ENCODE measurements at places on chromosomes 16 and 17.

GRCh38 chr17:19339341-19339815 lies 23.1 kb downstream of the B9D1 start:
- DNase-seq = no peak

DNA sequence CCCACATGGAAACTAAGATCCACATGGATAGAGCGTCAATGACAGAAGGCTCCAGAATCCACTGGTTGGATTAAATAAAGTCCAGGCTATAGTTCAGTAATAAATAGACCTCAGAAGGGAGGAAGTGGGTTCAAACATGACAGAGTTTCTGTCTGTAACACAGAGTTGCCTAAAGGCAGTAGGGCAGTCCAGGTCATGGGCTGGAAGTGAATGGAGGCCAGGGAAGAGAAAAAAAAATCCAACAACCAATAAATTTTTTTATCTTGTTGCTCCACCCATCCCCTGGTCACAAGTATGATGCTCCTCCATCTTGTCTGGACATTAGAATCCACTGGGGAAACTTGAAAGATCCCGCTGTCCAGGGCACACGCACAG lies 92.4 kb downstream of the RGS9 start:
- DNase-seq = no peak

GRCh38 chr17:42225646-42226045 lies 31.4 kb upstream of the GHDC start:
- no peak for DNase-seq

GRCh38 chr16:67108931-67109406 lies 772 bp upstream of the PHAF1 start:
- no peak for DNase-seq

- no peak for DNase-seq
Measured at GRCh38 chr16:49494474-49494873, 120.9 kb downstream of the C16orf78 start.

- DNase-seq = no peak
Measured at GRCh38 chr16:23905027-23905426, 69.2 kb downstream of the PRKCB start.

DNA sequence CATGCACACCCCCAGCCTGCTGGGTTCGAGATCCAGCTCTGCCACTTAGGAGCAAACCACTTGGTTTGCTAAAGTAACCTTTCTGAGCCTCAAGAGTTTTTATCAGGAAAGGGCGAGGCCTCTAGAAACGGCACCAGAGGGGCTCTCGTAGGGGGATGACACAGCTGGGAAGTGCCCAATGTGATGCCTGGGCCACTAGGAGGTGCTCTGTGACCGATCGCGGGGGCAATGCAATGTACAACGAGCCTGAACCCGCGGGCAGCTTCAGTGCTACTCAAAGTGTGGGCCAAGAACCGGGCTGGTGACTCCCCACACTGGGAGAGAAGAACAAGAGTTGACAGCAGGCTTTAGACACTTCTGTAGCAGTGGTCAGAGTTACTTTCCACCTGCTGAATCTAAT lies 9.4 kb downstream of the C16orf89 start:
- no peak for DNase-seq

- DNase-seq = peak; percentile 62
Measured at GRCh38 chr17:78879635-78880186, 23.3 kb downstream of the CEP295NL start.

DNA sequence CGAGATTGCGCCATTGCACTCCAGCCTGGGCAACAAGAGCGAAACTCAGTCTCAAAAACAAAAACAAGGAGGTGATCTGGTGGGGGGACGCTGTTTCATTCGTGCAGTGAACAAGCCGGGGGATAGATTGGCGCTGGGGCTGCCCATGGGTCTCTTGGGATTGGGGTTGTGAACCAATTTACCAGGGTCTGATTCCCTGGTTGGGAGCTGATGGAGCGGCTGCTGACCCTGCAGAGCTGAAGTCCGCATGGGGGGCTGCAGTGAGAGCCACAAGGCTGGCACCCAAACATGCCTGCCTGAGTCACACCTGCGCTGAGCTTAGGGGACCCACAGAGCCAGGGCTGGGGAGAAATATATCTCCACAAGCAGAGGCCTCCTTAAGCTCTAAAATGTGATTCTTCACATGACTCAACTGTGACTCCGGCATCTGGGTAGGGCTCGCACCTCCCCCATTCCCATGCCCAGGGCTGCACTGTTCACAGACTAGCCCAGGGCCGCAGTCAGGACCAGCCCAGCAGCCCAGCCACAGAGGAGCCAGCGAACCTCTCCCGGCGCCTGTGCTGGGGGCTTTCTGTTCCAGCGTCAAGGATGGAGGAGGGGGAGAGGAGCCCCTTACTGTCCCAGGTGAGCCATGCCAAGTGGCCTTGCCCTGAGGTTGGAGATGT lies 5.0 kb downstream of the TSPAN10 start:
- DNase-seq = no peak

- DNase-seq = no peak
Measured at GRCh38 chr16:5870886-5871691, 773.5 kb upstream of the EEF2KMT start.

- no peak for DNase-seq
Measured at GRCh38 chr17:62675701-62676100, 48.2 kb downstream of the MRC2 start.

DNA sequence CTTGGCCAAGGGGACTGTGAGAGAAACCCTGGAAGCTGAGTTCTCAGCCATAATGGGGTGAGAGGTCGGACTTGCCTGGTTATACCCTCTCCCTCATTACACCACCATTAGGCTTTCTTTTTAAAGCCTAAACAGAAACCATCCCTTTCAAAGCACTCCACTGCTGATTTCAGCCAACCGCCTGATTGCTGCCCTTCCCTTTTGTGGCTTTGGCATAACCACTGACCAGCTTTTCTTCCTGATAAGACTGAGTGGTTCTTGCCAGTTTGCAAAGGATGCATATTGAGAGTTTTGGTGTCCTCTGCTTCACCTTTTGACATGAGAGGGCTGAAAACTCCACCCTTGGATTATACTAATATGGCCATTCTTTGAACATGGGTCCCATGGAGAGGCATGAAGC lies 308.2 kb upstream of the GOT2 start:
- DNase-seq = no peak

GRCh38 chr17:41505809-41506767 lies 676 bp upstream of the KRT13 start:
- no peak for DNase-seq

DNA sequence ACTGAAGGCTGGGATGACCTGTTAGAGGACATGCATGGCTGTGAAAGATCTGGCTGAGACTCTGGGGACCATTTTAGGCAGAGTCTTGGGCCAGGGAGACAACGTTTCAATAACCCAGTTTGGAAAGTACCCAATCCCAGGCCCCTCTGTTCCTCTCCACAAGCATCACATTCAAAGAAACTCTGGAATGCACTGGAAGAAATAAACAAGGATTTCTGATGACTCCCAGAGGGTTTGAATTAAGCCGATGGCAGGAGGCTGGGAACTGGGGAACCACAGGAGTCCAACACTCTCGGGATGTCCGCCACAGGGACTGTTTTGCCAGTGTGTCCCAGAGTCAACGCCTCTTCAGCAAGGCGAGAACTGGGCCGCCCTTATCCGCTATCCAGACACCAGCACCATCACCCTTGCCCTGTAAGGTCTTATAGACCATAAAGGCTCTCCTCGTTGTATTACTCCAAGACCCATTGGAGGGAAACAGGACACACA lies 3.3 kb downstream of the PMP22 start:
- DNase-seq = no peak

DNA sequence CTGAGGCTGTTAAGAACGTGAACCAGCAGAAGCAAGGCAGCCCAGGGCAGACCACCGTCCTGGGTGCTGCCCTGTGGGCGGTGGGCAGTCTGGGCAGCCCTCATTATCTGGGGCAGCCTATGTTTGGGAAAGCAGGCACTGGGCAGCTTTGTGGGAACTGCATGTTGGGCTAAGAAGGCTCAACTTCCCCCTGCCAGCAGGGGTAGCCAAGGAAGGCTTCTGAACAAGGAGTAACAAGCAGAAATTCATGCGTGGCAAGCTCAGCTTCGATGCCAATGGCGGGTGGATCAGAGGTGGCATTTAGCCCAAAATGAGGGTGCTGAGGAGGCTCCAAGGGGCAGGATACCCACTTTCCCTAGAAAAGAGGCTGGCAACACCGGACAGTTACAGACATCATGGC lies 42.7 kb upstream of the METRNL start:
- DNase-seq = no peak

DNA sequence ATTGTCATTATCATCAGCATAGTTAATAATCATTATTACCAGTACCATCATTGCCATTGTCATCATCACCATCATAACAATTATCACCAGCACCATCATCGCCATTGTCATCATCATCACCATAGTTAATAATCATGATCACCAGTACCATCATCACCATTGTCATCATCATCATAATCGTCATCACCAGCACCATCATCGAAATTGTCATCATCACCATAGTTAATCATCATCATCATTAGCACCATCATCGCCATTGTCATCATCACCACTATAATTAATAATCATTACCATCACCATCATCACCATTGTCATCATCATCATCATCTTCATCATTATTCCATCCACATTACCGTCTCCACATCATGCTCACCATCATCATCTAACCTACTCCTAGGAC lies 13.5 kb downstream of the PDILT start:
- DNase-seq = no peak

GRCh38 chr17:10727192-10727591 lies 2.6 kb downstream of the TMEM220 start:
- no peak for DNase-seq

- peak; percentile 67 for DNase-seq
Measured at GRCh38 chr17:10149573-10150399, 48.6 kb downstream of the GAS7 start.

DNA sequence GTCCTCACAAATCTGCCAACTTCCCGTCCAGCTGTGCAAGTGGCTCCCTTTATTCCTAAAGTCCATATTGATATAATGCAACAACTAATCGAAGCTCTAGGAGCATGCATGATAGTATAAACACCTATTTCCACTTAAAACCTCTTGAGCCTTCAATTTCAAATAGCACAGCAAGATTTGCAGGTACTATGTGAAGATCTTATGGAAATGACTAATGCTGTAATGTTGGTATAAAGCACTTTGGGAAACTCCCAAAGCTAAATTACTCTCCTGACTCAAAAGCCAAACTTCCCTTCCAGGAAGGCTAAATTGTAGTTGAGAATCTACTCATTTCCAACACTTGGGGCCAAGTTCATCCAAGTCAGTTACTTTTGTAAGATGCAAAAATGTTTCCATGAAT lies 287.6 kb upstream of the CDH11 start:
- no peak for DNase-seq

DNA sequence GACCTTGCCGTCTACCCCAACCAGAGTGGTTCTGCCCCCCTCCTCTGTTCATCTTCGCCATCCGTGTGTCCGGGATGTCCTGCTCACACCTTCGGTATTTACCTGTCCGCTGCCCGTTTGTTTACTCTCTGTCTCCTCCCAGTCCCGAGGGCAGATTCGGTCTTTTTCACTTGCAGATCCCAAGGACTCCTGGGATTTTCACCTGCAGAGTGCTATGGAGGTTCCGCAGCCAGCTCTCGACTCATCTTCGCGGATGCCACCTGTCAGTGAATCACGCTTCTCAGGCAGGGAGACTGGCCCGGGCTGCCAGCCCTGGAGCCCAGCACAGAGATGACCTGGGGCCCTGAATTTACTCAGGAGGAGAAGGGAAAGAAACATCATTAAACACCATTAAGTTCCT lies 8.1 kb downstream of the CRISPLD2 start:
- no peak for DNase-seq

- no peak for DNase-seq
Measured at GRCh38 chr17:82152114-82152513, 54.1 kb upstream of the FASN start.
